ENCODE measurements at places on chromosomes 7 and 10.

DNA sequence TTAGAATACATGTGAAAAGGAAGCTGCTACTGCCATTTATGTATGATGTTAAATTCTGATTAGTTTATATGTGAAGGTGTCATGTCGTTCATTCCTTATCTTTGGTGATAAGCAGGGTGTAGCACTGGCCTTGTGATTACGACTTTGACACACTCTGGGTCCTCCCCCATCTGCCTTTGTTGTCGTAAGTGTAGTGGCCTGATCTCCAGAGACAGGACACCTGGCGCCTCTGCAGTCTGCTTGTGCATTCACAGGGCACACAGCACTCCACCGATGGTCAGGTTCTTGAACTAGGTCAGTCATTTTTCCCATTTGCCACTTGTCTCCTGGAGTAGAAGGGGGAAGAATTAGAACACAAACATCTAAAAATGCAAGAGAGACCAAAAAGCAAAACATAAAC is 186.0 kb downstream of the PRKCQ start:
- no peak for DNase-seq

- DNase-seq: no peak
Observed at GRCh38 chr10:122132882-122133565, 138.1 kb upstream of the BTBD16 start.

DNA sequence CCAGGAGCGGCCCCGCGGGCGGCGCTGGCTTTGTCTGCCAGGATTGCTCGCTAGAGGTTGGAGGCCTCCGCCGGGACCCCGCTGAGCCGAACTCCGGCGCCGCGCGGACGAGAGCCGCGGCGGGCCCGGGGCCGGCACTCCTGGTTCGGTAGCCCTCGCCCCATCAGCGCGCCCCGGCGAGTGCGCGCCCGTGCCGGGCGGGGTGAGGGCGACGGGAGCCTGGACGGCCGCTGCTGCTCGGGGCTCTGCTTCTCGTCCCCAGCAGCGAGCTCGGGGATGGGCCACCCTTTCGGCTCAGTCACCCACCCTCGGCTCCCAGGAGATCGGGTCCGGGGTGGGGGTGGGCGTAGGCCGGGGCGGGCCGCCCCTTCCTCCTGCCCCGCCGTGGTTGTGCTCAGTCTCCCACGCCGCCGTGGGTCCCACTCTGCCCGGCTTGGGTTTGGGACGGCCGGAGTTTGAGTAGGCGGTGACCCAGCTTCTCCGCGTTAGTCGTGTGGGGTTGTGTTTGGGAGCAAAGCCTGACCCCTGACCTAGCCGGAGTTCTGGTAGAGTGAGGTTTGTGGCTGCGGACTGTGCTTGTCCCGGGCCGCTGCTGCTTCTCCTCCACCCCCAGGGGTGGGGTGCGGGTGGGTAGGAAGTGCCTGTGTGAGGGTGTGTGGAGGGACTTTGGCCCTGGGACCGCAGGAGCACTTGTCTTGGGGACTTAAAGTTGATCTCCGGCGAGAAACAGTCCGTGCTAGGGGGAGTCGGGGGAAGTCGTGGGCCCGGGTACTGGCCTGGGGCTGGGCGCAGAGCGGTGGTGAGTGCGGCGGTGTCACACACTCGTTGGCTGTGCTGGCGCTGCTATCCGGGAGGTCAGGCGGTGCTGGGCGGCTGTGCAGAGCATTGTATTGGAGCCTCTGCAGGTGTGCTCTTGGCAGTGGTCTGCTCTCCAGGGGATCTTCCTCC is 677 bp downstream of the TSPAN14 start:
- DNase-seq: no peak

- peak; percentile 51 for DNase-seq
Observed at GRCh38 chr7:95511716-95512260, 26.0 kb downstream of the ASB4 start.

DNA sequence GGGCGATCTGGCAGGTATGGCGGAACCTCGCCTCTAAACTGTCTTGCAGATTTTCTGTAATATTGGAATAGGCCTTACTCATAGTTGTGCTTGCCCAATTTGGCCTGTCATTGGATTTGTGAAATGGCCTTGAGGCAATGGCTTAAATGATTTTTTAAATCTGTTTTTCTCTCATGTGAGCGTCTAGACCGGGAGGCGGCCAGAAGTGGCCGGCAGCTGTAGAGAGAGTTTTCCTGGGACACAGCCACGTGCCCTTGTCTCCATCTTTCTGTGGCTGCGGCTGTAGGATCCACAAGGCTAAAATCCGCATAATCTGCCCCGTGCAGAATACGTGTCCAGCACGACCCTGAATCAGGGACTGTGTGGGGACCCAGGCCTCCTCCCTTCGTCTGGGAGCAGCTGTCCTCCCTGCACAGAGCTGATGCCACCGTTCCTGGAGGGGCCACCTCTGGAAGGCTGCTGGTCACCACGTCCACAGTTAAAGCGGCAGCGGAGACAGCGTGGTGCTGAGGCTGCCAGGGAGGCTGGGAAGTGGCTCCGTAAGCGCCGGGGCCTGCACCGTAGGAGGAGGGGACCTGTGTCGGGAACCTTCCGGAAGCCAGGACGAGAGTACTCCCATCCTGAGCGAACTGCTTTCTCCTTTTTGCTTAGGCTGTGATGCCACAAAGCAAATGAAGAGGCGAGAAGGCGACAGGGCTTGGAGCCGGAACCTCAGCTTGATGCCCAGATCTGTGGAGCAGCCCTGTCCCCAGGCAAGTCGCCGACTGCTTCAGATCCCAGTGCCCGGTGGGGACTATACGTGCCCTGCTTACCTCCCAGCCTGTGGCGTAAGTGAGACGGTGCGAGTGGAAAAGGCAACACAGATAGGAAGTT is 99.8 kb downstream of the DYNC2I1 start:
- DNase-seq: no peak

DNA sequence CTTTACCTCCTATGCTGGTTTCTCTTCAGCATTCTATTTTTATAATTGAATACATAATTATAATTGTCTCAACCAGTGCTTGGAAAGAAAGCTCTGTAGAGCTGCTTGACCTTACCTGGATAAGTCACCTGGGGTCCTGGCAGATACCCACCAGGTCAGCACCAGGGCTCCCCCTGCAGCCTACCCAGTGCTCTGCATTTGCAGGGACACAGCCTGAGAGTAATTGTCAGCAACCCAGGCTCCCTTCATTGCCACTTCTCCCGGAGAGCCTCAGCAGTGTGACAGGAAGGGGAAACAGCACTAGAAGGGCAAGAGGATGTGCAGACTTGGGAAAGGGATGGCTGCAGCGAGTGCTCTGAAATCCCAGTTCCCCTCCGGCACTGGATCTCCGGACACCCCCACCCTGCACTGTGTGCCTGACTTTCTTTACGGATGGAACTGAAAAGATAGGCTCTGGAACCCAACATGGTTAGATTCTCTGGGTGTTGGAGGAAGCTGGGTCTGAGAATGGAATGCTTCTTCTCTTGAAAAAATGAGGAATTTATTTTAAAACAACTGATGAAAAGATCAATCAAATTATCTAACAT is 11.4 kb upstream of the PAX4 start:
- peak; percentile 39 for DNase-seq

- no peak for DNase-seq
Observed at GRCh38 chr10:49509771-49510303, 29.1 kb downstream of the ERCC6 start.

DNA sequence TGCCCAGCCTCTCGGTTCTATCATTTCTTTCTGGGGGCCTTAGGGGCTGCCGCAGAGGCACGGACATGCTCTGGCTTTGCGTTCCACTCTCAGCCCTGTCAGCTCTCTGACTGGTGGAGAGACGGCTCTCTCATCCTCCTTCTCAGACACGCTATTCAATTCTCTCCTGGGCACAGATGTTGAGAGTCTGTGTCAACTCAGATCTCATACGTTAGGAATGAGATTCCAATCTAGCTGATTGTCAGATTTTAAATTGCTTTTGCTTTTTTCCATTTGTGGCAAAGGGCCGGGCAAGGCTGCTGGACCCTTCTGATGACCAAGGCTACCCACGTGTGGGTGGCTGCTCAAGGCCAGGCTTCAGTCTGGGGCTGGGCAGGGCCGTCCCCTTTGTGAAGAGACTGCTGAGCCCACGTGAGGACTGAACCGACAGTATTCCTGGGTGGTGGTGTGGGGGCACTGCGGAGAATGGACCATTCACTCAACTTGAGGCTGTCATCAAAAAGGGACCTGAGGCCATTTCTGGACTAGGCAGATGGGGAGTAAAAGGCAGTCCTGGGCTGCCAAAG is 71.5 kb downstream of the CLEC2L start:
- no peak for DNase-seq

GRCh38 chr7:1692515-1693418 is 22.7 kb downstream of the ELFN1 start:
- no peak for DNase-seq

DNA sequence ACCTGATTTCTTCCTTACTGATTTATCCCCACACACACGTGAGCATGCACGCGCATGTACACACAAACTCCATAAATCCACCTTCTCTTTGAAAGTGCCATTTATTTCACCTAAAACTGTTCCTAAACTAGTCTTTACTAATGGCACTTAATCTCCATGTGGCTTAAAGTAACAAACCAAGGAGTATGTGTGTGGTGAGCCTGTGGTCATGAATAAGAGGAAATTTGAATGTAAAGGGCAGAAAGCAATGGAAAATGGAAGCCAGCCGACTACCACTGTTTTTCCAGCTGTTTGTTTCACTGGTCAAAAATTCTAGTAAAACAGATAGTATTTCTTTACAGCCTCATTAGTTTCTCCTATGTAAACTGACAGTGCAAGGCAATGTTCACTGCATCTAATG is 23.8 kb downstream of the SEMA3C start:
- no peak for DNase-seq

- DNase-seq: no peak
Observed at GRCh38 chr7:47267346-47267745, 314.6 kb downstream of the TNS3 start.

DNA sequence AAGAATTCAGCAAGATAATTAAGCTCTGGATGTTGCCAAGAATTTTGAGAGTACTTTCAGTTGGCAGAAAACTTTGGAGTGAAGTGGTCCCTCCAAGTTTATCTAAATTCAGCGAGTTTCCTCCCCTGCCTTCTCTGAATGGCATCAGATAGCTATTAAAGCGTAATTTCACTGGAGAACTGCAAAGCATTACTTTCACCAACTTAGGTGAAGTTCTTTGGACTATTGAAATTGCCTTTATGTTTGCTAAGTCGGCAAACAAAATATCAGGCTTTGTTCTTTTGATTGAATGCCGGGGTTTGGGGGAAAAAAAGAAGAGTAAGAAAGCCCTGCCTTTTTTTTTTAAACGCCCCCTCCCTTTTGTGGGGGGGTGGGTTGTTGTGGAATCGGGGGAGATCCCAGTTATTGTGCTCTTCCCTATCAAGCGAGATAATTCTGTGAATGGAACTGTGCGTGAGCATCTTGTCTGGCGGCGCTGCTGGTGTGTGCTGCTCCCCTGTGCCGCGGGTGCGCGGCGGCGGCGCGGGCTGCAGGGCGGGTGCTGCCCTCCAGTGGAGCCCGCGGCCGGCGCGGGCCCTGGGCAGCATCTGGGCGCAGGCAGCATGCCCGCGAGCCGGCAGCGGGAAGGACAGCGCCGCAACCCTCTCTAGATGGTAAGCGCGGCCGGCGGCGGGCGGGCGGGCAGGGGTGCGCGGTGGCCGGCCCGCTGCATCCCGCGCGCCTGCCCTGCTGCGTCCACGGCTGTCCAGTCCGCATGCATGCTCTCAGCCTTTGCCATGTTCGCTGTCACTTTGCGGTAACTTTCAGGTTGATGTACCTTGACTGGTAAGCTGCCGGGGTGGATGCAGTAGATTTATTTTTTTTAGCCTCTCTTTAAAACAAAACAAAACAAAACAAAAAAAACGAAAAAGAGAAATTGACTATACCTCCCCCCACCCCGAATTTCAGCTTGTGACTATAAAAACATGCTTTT is 176.5 kb downstream of the TCF7L2 start:
- peak; percentile 25 for DNase-seq

DNA sequence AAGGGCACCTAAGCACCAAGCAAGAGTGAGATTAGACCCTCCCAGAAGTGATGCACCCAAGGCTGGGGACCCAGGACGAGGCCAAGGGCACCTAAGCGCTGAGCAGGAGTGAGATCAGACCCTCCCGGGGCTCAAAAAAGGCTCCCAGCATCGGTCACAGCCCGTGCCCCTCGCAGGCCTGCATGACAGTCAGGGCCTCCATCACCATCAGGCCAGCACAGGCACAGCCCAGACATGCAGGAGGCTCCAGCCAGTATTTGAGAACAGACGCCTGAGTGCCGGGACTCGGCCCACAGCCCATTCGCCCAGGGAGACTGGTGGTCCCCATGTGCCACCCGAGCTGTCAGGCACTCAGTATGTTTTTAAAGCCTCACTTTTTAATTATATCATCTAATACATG is 595.9 kb downstream of the PTPRN2 start:
- no peak for DNase-seq

- DNase-seq: no peak
Observed at GRCh38 chr7:33210958-33211357, 81.6 kb downstream of the BBS9 start.

GRCh38 chr10:103448746-103449145 is 3.4 kb downstream of the CALHM2 start:
- no peak for DNase-seq

DNA sequence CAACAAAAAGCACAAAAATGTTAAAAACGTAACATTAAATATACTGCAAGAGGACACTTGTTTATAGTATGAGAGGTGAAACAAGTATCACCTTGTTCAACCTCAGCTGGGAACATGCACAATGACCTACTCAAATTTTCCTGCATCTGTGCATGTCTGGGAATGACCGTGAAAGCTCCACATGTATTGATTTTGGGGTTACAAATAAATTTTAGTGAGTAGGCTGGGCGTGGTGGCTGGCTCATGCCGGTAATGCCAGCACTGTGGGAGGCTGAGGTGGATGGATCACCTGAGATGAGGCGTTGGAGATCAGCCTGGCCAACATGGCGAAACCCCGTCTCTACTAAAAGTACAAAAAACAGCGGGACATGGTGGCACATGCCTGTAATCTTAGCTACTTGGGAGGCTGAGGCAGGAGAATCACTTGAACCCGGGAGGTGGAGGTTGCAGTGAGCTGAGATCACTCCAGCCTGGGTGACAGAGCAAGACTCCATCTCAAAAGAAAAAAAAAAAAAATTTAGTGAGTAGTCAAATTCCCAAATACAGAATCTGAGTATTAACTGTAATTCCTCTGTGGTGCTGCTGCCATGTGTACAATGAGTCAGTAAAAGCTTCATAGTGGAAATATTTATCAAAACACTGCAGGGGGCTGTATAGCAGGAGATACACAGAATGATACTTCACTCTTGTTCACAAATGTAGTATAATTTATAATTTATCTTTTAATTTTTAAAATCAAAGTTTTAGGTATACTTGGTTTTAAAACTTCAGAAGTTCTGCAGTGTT is 41.1 kb downstream of the SUGCT start:
- DNase-seq: no peak

DNA sequence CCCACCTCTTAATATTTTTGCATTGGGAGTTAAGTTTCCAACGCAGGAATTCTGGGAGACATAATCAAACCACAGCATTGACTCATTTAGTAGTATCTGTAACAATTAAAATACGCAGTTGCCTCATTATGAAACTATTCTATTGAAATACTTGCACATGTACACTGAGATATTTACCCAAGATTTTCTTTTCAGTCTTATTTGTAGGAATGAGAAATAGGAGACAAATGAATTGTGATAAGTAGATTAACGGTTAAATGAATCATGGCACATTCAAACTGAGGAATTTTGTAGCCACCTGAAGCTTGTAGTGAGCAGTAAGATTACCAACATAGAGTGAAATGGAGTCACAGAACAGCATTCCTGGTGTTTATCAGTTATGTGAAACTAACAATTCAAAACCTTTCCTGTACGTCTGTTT is 18.1 kb downstream of the RP9 start:
- no peak for DNase-seq
